ENCODE measurements at places on chromosomes 3 and 15.

GRCh38 chr3:147472846-147473245 lies 63.7 kb downstream of the ZIC1 start:
- DNase-seq, result no peak

DNA sequence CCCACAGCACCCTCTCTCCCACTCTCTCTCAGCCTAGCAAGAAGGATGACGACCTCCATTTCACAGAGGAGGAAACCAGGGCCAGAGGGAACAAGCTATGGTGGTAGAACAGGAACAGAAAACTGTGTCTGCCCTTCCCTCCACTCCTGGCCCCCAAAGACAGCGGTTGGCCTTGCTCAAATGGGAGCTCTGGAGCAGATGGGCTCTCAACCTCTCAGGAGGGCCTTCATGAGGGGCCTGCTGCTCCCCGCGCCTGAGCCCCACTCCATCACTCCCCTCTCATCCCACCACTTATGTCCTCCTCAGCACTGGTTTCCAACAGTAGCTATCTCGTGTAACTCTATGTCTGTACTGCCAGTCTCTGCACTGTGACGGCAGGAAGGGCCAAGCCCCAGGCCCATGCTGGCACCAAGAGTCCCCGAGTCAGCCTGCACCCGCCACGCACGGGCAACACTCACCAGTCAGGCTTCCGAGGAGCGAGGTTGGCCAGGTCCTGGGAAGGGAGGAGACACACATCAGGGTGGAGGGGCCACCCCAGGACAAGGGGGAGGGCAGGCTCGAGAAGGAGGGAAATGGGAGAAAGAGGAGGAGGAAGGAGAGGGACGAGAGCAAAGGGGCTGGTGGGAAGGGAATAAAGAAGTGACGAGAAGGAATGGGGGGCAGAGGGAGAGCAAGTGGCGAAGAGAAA lies 45.5 kb downstream of the PTH1R start:
- no peak for DNase-seq

GRCh38 chr3:150020527-150020926 lies 49.8 kb upstream of the PFN2 start:
- DNase-seq, result no peak

DNA sequence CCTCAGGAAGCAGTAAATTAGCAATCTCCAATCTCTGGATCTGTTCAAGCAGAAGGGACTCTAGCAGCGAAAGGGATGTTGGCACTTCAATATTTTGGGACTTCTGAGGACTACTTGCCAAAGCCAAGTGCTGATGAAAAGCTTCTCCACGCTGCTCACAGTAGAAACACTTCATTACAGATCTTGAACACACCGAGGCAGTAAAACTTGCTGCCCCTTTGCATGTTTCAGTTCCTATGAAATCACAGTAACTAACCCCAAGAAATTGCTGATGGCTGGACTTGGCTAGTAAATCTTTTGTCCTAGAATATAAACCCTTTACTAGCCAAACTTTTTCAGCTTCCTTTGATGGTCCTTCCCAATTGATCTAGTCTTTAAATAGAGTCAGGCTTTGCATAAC lies 750.5 kb upstream of the GRM7 start:
- DNase-seq, result no peak

DNA sequence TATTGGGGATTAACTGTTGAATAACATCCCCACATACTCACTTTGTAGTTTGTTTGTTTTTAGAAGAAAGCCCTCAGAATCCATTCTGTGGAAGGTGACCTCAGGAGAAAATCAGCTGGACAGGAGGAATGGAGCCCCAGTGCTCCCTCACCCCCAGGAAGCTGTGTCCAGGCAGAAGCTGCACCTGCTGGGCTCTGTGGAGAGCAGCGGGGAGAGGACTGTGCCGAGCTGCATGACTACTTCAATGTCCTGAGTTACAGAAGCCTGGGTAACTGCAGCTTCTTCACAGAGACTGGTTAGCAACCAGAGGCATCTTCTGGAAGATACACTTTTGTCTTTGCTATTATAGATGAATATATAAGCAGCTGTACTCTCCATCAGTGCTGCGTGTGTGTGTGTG lies 14.0 kb downstream of the TIGIT start:
- no peak for DNase-seq

DNA sequence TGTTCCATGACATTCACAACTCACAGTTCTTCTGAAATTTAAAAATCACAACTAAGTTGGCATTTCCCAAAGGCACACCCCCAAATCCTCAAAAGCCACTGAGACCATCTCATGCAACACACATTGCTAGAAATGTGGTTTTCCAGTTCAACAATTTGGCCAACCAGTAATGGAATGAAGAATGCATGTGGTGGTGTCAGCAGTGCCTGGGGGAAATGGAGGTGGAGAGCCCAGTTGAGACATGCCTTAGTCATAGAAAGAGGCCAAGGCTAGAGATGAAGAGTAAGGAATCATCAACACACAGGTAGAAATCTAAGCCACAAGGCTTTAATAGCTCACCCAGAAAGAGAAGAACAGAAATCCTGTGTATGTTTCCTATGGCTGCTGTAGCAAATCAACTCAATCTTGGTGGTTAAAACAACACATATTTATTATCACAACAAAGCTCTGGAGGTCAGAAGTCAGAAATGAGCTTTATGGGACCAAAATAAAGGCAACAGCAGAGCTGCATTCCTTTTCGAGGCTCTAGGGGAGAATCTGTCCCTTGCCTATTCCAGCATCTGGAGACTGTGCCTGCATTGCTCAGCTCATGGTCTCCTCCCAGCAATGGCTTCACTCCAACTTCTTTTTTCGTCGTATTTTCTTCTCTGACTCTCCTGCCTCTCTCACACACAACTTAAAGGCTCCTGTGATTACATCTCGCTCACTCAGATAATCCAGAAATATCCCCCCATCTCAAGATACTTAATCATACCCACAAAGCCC lies 54.0 kb downstream of the SNTN start:
- DNase-seq, result no peak

- DNase-seq, result no peak
Observed at GRCh38 chr3:170765419-170766078, 104.4 kb downstream of the RPL22L1 start.

DNA sequence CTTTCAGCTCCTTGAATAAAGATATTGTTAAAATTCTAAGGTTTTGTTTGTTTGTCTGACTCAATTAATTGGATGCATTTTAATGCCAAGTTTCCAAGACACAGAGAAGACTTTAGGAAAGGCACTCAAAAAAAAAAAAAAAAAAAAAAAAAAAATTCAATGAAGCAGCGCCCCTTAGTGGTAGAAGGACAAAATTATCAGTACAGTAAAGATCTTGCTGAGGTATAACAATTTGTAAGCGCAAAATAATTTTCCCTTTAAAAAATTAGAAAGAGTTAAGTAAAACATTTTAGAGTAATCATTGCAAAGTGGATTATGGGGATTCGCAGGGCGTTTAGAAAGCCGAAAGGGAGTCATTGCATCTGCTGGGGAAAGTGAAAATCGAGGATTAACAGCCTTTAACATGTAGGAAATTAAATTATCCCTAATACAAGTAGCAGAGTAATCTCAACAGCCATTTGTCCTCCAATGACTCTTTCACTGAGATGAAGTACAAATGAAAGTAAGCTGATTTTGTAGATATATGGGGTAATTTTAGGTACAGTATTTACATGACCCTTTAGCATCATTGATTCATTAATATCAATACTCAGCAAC lies 5.8 kb upstream of the DIS3L start:
- DNase-seq, result no peak

GRCh38 chr3:101270149-101270548 lies 50.2 kb downstream of the IMPG2 start:
- DNase-seq, result no peak

DNA sequence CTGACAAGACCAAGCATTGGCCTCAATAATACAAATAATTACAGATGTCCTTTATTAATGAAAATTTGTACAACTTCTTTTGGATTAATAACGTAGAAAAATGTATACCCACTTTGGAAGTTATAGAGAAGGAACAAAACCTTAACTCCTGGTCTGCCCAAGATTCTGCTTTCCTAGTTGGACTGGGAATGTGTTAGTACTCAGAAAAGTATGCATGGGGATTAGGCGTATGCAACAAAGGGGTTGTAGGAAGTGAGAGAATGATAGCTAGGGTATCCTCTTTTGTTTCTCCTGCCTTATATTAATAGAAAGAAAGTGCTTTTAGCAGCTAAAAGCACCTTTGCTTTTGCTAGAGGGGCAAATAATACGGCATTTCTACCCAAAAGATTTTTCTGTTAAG lies 116.2 kb upstream of the LRRFIP2 start:
- no peak for DNase-seq

GRCh38 chr3:152316318-152316717 lies 47.6 kb downstream of the MBNL1 start:
- no peak for DNase-seq

DNA sequence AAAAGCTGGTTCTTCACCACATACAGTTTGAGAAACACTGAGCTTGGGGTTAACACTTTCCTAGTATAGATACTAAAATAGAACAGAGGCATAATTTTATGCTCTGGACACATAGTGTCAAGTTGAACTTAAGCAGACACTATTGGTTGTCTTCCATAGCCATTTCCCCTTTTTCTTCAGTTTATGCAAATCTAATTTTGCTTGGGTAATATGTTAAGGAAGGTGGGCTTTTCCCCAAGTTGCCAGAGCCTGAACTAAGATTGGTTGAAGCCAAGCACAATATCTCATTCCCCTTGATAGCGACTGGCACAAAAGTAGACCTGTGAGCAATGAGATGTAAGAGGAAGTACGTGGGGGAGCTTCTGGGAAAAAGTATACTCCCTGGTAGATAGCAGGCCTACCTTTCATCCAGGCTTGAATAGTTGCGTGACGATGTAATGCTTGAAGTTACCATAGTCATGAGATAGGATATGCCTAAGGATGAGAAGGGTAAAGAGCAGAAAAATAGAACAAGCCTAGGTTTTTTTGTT lies 4.5 kb upstream of the POPDC2 start:
- DNase-seq, result no peak

DNA sequence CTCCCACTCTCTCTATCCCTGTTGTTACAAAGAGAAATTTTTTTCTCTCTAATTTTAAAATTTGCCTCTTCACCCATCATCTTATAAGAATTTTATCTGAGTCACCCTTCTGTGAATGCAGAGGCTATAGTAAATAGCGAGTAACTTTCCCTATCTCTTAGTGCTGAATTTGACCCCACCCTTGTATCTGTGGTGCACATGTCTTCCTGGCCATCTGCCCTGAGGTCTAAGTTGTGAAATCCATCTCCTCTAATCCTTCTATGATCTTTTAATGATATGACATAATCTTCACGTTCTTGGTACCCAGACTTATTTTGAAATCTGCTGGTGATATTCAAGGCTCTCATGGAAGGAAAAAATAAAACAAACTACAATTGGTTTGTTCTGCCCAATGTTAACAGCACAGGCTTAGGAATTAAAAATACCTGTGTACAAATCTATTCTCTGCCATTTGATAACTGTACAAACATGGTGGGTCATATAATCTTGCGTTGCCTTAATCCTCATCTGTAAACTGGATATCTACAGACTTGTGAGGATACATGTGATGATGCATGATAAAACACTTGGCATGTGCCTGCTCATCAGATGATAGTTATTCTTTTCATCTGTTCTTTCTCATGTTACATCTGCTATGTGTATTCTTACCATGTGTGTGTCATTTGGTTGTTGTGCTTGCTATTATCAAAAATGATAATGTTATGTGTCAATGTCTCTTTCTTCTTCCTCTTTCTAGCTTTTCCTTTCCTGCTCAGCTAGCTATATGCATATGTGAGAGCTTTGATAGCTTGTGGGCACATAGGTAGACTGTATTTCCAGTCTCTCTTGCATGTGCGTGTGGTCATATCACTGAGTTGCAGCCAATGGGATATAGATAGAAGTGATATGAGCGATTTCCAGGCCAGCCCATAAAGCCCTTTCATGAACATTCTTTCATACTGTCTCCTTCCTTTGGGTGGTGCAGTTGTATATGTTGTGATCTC lies 13.7 kb upstream of the CCR3 start:
- DNase-seq, result no peak

DNA sequence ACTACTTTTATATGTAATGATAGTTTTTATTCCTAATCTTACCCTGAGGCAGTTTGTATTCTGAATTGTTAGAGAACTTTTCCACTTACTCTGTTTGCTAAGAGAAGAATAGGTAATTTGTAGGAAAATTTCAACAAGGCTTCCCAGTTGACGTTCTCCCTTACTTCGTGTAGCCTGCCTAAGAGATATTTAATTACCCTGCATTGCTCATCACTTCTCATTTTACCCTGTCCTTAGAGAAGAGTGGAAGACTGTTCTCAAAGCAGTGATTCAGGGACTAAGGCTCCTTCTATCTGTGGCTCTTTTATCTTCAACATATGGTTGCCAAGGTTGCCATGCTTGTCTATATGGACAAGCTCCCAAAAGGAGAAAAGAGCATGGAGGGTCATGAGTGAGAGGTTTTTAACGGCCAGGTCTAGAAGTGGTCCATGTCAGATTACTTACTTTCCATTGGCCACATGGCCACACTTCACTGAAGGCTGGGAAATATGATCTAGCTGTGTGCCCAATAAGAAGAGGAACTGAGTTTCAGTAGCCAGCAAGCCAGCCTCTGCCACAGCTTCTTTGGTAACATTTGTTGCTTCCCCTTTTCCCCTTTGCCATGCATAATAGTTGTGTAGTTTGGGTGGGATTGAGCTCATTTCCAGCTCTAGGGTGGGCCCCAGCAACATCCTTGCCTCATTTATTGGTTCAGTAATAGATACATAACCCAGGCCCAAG lies 22.1 kb downstream of the PDE8A start:
- no peak for DNase-seq

DNA sequence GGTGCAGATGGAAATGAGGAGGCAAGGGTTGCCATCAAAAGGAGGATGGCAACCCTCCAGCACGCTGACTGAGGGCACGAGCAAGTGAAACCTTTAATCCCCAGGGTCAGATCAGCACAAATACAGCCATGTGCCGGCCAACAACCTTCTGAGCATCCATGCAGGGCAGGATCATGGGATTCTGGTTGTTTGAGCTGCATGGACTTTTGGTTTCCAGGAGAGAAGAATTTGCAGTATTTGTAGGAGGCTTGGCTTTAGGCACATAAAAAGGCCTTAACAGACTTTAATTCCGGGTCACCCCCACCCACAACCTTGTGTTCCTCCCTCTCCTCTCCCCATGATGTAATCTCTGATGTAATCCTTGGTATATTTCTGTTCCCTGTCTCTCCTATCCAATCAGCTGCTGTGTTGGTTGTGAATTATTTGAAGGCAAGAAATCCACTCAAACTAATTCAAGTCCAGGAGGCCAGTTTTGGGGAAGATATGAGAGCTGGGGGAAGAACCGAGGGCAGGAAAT lies 254.3 kb downstream of the SHQ1 start:
- DNase-seq, result no peak

- DNase-seq, result no peak
Observed at GRCh38 chr3:23550402-23550801, 255.4 kb upstream of the UBE2E1 start.

Data from activated gamma-delta T cell treated with Interleukin-2 at 50 U/mL for 16 hours (primary cell).